ENCODE measurements at places on chromosomes 5 and 9.

DNA sequence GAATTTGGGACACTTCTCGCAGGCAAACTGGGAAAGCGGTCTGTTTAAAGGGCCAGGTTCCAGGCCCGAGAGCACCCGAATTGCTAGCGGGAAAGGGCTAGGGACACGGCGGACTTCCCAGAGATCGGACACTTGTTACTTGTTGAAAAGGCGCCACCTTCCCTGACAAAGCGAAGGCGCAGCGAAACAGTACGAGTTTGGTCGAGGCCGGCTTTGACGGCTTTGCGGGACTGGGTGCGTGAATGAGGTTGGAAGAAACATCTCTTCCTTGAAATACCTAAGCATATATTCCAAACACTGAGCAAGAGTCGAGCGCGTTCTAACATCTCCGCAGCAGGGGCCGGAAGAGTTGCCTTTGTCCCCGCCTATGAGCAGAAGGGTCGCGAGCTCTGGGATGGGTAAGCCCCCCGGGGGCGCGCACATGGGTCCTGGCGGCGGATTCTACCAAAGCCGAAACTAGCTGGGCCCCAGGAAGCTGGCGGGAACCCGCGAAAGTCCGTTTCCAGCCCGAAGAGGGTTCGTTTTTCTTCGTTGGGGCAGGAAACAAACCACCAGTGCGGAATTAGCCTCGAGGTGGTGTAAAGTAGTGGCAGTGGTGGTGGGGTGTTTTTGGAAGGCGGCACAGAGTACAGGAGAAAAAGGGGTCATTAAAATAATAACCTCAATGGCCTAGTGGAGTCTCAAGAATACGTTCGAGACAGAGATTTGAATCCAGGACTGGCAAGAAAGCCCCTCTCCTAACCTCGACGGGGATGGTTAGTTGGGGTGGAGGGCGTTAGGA lies 1.5 kb downstream of the GDNF start:
- no peak for DNase-seq

- DNase-seq = no peak
These were observed 46.5 kb downstream of the AUH start for GRCh38 chr9:91315191-91315590.

DNA sequence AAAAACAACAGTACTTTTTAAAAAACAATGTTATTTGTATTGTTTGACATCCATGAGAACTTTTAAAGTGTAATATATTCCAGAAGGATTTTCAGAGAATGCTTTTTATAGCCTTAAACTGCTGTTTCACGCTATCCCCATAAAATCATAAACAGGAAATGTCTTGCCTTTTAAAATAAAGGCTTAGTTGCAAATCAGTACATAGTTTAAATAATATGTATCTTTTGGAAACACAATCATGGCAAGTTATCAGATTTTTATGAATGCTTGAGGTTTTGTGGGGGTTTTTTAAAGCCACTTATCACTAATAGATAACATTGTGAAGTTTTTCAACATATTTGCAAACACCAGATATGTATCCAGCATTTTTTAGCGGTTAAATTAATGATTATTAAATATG lies 37.2 kb upstream of the F2RL2 start:
- peak; percentile 4 for DNase-seq

DNA sequence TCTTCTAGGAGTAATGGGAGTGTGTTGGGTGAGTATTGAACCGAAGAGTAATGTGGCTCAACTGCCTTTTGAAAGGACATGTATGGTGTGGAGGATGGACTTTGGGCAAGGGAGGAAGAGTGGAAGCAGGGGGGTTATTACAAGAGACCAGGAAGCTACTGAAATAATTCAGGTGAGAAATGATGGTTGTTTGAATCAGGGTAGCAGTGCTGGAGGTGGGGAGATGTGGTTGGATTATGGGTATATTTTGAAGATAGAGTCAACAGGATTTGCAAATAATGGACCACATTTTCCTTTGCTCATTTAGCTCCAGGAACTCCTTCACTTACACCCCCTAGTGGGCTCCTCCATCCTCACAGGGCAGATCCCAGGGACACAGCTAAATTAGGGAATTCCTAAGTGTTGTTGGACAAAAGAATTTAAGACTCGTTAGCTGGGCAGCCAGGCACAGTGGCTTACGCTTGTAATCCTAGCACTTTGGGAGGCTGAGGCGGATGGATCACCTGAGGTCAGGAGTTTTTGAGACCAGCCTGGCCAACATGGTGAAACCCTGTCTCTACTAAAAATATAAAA lies 1.2 kb upstream of the SLC4A9 start:
- peak; percentile 46 for DNase-seq

DNA sequence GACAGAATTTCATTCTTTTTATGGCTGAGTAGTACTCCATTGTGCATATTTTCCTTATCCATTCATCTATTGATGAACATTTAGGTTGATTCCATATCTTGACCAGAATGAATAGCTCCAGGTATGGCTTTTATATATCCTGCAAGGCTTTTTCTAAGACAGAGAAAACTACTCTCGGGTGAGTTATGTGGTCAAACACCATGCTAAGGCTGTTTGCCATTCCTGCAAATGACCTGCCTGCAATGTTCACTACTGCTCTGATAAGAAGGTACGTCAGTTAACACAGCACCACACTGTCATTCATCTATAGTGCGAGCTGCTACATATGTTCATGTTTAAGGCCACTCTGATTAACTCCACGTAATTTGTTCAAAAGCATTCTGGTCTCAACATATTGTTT lies 256.8 kb upstream of the RGMB start:
- DNase-seq = no peak

DNA sequence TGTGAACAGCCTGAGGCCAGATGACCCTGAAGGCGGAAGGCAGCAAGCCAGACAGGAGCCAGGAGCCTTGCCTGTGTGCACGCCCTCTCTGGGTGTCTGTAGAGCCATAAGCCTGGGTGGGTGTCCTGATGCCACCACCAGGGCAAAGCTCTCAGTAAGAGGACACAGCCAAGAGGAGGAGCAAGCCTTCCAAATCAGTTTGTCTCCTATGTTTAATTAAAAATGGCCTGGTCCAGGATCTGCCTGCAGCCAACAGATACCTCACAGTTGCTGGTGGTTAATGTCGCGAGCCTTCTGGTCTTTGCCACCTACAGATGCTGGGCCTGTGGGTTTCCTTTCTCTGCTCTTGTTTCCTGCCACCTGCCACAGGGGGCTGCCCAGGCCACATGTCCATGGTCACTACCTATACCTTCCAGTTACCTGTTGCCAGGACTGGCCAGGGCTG lies 56.9 kb downstream of the SYK start:
- no peak for DNase-seq

DNA sequence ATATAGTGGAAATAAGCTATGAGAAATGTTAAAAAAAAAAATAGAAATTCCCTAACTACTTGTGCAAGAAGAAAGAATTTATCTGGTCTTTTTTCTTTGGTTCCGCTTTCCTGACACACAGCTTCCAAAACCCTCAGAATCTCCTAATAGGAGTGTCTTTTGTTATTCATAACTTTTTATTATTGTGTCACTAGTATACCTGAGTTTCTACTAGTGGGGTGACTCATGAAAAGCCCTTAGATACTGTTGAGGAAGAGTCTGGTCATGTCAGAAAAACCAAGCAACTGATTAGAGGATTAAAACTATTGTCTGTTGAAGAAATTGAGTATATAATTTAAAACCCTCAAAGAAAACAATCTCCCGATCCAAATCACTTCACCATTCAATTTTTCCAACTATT lies 152.8 kb upstream of the IFNE start:
- no peak for DNase-seq

DNA sequence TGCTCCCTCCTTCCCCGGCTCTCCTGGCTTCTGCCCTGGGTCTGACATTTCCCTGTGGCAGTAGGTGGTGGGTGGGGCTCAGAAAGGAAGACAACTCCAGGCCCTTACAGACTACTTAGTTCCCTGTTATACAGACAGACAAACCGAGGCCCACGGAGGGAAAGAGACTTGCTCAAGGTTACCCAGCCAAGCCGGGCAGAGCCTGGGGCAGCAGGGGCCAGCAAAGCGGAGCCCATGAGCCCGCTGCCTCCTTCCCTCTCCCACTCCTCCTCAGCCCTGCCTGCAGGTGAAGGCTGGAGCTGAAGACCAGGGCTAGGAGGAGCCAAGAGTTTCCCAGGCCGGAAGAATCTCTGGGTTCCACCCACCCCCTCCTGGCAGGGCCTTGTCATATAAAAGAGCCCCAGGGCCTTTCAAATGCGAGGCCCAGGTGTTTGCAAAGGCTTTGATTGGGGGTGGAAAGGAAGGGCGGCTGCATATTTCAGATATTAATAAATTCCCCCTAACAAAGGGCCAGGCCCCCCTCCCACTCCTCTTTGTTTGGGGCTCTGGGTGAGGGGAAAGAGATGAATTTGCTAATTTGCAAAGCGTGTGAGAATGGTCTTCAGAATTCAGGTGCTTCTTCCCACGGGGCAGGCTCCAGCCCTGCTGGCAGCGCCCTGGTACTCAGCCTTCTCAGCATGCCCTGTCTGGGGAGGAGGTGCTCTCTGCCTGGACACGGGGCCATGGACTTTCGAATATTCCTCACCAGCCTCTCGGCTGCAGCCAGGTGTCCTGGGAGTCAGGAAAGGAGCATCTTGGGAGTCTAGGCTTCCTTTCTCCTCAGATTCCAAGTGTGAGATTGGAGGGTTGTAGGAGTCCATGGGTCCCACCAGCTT lies 21.5 kb downstream of the SLC6A7 start:
- no peak for DNase-seq

DNA sequence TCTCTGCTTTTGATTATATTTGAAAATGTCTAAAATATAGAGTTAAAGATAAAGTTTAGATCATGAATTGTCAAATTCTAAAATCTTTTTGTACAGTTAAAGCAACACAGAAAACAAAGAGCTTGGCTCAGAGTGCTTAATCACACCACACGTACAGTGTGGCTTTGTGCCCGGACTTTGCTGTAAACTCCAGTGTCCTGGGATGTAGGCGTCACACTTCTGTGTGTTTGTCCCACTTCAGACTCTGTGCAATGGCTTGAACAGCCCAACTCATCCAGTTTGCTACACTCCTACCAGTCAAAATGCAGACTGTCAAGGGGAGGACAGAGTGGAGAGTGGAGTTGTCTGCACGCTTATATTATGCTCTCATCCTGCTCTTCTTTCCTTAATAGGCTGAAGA lies 45.3 kb downstream of the SMARCA2 start:
- no peak for DNase-seq

- no peak for DNase-seq
These were observed 232.7 kb downstream of the RFK start for GRCh38 chr9:76161541-76161940.

GRCh38 chr5:138661291-138661960 lies 86.2 kb upstream of the HSPA9 start:
- DNase-seq = no peak

GRCh38 chr5:168114444-168115017 lies 176.9 kb upstream of the WWC1 start:
- DNase-seq = peak; percentile 49

- no peak for DNase-seq
These were observed 95.8 kb downstream of the CDK5RAP2 start for GRCh38 chr9:120484162-120484561.
